Right atrium auricular region (tissue), 2 donors: ENCODE measurements at places on chromosomes 2 and 18.

DNA sequence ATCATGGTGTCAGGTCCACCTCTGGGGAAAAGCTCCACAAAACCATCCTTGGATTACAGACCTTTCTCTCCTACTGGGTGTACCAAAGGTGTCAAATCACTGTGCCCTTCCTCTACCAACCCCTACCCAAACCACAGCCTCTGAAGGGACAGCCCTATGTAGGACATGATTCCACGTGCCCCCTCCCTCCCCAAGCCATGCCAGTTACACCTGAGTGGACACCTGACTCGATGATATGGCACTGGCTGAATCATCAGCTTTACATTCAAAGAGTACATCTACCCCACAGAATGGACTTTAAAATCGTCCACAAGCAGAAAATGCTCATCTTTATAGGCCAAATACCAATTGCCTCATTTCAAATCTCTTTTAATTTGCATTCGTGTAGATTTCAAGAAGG lies 26.0 kb downstream of the TRABD2A start:
- DNase-seq = no peak

GRCh38 chr2:211084352-211084751 lies 528.0 kb downstream of the CPS1 start:
- DNase-seq = no peak

DNA sequence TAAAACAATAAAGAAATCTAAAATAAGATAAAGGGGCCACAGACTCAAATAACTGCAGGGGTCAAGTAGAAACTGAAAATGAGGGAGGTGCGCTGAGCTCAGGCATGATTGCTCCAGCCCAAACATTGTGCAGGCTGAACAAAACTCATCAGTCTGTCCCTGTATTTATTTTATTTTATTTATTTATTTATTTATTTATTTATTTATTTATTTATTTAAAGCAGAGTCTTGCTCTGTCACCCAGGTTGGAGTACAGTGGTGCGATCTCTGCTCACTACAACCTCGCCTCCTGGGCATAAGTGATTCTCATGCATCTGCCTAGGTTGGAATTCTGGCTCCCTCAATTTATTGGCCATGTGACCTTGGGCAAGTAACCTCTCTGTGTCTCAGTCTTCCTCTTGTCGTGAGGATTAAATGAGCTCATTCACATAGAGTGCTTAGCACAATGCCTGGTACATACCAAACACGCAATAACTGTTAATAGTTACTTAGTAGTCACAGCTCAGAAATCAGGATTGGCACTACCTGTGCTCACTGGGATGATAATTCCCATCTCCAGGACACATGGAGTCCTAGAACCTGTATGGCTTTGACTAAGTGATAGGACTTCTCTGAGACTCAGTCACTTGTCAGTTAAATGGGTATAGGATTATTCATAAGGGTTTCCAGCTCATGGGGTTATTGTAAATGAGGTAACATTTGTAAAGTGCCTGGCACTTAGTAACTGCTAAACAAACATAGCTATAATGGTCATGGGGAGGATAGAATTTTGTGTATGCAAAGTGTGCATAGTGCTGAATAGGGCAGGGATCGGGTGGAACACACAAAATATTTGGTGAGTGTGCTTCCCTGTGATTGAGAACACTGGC lies 6.0 kb downstream of the SPEG start:
- DNase-seq = no peak

DNA sequence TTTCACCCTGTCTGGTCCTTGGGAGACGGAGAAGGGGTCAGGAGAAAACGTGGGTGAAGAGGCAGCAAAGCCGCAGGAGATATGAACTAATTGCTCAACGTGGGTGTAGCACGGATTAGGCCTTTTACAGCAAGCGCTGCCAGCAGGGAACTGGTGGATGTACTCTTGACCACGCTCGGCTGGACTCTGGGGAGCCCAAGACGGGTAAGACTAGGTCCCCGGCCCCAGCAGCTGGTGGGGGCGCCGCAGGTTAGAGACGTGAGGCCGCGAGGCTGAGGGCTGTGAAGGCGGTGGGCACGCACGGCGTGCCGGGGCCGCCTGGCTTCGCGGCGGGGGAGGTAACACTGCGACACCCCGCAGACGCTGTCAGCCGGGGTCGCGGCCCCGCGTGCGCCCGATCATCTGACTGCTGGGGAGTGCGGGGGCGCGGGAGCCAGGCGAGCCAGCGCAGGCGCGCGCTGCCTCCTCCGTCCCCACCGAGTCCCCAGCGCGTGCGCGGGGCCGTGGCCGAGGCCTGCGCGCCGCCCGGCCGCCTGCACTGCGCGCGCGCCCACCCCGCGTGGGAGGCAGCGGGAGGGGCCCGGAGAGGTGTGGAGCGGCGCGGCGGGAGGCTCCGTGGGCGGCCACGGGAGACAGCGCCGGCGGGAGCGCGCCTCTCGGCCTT lies at the start of gene CLIP4:
Gene CLIP4, plus strand, starts transcription at position 470 of the 664 bp plus-strand sequence. CDS start 5,974 bp downstream, outside the sequence.
- peak; percentile 70 for DNase-seq

DNA sequence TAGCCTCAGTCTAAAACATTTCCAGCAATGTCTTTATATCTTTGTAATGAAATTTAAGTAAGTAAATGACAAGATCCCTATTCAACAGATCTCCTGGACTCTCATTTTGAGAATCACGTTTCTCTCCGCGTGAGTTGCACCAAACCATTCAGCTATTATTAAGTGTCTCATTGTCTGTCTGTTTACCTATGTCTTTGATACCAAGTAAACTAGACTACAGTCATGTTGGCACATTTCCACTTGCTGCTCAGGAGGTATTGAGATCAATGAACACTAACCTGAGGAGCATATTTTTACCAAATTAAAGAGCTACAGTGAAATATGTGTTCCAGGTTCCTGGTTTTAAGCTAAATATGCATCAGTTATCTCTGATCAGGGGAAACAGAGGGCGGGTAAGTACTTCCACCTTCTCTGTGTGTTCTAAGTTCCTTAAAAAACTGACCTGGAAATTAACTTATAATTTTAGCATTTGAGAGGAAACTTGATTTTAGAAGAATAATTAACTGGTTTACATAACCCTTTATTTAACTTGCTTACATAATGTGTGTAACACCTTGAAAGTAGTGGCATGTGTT lies 125.8 kb downstream of the OSBPL6 start:
- no peak for DNase-seq

DNA sequence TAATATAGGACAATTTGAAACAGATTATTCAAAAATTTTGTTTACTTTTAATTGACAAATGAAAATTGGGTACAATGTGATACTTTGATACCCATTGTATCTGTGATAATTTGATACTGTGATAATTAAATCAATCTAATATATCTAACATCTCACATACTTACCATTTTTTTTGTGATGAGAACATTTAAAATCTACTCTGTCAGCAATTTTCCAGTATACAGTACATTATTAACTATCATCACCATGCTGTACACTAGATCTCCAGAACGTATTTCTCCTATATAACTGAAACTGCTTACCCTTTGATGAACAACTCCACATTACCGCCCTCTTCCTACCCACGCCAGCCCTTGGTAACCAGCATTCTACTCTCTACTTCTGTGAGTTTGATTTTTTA lies 139.7 kb upstream of the TFPI start:
- DNase-seq = no peak

GRCh38 chr2:231110551-231110950 lies 14.3 kb downstream of the HTR2B start:
- DNase-seq = no peak

GRCh38 chr2:157460384-157460837 lies 16.5 kb upstream of the CYTIP start:
- no peak for DNase-seq

GRCh38 chr2:140737006-140737405 lies 1393.8 kb downstream of the LRP1B start:
- no peak for DNase-seq

DNA sequence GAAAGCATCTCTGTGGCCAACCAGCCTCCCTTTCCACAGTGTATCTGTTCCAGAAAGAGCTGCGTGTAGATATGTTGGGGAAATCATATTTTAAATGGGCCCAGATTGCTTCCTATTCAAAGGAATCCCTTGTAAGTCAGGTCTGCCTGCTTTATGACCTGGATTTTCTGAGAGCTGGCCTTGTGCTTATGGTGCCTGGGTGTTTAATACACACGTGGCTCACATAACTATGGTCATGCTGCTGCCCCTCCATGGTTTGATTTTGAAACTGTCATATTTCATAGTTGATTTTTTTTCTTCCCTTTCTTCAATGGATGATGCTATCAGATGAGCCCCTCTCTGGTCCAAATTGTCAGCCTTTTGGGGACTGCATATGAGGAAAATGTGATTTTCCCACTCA lies 111.5 kb upstream of the CNGA3 start:
- DNase-seq = no peak

- no peak for DNase-seq
Measured at GRCh38 chr2:130825231-130825965, 11.3 kb upstream of the ARHGEF4 start.

DNA sequence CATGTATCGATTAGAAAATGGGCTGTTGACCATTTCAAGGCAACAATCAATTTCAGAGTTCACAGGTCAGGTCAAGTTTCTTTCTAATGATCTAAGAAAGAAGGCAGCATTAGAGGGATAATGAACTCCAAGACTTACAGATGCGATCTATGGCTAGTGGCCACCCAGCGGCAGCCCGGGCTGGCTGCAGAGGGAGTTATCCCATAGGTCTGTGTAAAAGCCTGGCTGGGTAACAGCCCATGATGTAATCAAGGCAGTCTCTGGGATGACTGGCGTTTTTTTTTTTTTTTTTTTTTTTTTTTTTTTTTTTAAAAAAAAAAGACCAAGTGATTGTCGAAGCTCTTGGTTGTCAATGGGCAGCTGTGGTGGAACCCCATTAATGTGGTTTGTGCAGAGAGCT lies 171.1 kb upstream of the SKOR2 start:
- no peak for DNase-seq

GRCh38 chr2:37635504-37636380 lies 35.7 kb downstream of the CDC42EP3 start:
- DNase-seq = no peak

- peak; percentile 98 for DNase-seq
Measured at GRCh38 chr18:3451183-3451988, 1.4 kb downstream of the TGIF1 start.

DNA sequence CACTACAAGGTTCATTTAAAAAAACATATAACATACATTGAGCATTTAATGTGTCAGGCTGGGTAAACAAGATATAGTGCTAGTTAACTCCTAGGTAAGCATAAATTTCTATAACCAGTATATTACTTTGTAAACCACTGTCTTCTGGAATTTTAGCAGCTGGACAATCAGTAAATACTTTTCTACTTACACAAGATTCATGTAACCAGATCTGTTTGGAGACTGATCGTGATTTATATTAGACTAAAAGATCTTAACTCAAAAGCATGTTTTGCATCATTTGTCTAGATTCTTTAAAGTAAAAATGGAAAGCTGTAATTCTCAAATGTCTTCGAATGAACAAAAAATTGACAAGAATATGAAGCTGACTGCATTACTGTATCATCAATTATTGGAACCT lies 941 bp upstream of the SGO2 start:
- DNase-seq = no peak

DNA sequence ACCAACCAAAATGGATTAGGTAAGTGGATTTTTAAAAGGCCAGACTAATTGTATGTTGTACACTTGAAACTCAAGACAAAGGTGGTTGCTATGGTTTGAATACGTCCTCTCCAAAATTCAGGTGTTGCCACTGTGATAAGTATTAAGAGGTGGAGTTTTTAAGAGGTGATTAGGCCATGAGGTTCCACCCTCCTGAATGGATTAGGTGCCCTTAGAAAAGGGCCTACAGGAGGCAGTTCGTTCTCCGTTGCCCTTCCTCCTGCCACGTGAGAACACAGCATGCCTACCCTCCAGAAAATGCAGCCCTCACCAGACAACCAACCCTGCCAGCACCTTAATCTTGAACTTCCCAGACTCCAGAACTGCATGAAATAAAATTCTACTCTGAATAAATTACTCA lies 51.2 kb downstream of the CHMP3 start:
- no peak for DNase-seq

- DNase-seq = no peak
Measured at GRCh38 chr2:4908461-4908860, 783.7 kb upstream of the SOX11 start.

- DNase-seq = no peak
Measured at GRCh38 chr2:132859590-132859989, 189.6 kb upstream of the LYPD1 start.

GRCh38 chr2:59390581-59390980 lies 1149.5 kb upstream of the FANCL start:
- DNase-seq = no peak

DNA sequence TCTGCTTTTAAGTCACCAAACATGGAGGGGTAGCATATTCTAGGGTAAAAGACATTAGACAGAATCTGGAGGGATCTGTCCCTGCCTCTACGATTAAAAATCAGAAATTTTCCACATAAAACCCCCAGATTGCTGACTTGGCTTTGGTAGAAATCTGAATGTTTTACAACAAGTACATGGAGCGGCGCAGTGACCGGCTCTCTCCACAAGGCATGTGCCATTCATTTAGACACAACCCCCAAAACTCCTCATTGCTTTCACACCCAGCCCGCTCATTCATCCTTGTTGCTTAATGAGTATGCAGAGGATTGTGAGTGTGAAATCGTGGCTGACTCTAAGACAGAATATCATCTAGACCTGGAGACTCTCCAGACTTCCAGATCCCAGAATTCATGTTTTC lies 140.6 kb downstream of the CNTNAP5 start:
- no peak for DNase-seq

DNA sequence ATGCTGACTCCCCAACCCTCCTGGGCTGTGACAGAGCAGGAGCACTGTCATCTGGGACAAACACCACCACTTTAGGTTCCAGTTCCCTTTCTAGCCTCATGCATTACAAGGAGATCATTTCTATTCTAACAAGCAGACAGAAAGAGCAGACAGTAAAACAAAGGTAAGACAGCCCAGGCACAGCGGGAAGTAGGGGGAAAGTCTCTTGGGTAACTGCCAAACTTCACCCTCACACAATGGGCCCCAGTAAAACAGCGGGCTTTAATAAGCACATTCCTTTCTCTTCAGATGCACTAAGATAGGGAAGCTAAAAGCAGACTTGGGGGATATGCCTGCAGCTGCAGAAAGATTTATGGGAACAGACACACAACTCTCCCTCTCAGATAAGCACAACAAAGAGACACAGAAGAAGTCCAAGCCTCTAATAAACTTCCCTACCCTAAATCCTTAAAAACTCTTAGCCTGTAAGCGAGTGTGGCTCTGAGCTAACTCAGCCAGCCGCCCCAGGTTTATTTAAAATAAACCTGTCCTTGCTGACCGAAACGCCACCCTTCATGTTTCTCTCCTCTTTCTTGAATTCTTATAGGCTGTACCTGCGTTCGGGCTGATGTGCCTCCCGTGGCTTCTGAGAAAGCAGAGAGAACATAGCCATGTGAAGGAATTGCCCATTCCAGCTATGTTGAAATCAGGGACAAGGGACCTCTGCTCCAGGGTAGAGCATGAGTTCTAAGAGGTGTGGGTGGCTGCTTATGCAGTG lies 726.8 kb upstream of the DDX18 start:
- DNase-seq = no peak

GRCh38 chr2:173054466-173054865 lies 21.2 kb upstream of the MAP3K20 start:
- no peak for DNase-seq

GRCh38 chr18:37783771-37784170 lies 218.2 kb upstream of the CELF4 start:
- no peak for DNase-seq
